ENCODE measurements at places on chromosomes 2 and 18.

- DNase-seq: no peak
Measured at GRCh38 chr18:23825978-23826405, 136.7 kb downstream of the LAMA3 start.

DNA sequence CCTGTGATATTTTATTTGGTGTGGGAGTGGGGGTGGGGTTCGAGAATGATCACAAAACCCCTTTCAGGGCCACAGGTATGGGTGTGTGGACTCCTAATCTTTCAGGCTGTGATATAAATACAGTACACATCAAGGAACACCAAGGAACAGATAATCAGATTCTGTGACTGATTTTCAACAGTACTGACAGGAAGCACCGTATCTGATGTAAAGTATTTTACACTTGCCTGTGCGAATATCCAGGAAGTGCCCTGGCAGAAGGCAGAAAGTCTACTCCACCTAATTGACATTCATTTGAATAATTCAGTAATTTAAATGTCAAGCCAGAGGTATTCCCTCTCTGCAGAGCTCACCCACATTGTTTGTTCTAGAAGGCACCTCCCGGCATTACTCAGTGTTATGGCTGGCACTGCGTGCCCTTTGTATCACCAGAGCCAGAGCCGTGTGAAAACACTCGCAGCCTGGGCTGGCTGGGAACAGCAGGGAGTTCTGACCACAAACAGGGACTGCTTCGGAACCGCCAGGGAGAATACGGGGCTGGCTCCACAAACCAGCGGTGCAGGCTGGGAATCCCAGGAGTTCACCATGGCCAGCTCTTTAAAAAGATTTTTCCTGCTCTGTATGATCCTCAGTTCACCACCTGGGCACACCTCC is 91.8 kb downstream of the ACVR1 start:
- peak; percentile 64 for DNase-seq

DNA sequence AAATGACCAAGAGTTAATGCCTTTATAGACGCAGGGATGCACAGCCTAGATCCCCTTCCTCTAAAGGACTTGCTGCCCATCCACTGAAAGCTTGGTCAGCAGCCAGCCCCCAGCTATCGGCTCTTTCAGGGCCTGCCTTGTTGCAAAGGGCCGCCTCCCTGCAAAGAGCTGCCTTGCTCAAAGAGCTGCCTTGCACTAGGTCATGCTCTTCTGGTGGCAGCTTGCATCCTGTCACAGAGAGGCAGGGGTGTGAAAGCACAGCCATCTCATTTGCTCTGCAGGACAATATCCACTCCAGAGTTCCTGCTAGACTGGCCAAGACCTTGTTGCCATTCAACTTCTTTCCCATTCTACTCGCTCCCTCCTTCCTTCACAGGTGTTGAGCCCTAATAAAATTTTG is 137.1 kb downstream of the MCFD2 start:
- no peak for DNase-seq

DNA sequence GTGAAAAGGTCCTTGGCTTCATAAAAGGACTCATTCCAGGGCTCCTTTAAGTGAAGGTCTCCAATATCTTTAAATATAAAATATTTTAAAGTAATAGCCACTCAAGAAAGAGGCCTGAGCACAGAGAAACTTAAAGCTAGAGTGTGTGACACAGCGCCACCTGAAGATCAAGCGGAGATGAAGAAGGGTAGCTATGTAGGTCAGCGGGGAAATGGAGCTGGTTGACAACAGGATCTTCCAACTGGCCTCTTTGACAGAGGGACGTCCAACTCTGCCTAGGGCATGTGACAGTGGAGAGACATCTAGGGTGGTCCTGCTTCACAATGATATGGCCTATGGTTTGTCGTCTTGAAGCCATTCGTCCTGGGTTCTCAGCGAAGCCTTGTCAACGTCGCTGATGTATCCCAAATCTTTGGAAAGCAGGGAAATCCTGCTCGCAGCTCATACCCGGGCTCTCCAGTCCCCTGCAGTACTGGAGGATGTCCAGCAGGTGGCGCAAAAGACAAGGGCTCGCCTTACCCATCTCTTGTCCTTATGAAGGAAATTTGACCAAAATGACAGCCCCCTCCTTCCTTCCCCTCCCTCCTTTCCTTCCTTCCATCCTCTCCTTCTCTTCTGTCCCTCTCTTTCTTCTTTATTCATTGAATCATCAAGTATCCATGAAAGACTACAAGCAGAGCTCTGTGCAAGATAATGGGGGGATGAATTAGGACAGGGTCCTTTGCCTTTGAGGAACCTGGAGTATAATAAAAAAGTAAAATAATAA is 59.6 kb downstream of the LONRF2 start:
- peak; percentile 20 for DNase-seq

DNA sequence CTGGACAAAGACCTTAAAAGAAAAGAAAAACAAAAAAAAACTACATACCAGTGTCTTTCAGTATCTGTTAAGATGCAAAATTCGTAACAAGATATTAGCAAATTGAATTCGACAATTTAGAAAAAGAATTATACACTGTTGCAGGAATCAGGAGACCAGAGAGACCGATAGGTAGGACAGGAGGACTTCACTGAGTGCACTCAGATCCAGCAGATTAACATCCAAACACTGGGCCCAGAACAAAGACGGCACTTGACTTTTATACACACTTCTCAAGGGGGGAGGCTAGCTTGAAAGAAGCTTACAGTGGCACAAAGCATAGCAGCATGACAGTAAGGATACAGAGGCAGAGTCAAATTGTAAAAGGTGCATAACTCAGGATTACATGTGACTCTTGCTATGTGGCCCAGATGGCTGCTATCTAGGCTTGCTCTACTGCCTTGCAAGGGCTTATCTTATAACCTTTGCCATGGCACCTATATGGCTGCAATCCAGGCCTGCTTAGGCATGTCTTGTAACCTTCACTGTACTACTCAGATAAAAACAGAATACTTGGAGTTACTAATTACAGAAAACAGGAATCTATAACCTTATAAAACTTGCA is 507.3 kb upstream of the LRRTM4 start:
- DNase-seq: no peak

DNA sequence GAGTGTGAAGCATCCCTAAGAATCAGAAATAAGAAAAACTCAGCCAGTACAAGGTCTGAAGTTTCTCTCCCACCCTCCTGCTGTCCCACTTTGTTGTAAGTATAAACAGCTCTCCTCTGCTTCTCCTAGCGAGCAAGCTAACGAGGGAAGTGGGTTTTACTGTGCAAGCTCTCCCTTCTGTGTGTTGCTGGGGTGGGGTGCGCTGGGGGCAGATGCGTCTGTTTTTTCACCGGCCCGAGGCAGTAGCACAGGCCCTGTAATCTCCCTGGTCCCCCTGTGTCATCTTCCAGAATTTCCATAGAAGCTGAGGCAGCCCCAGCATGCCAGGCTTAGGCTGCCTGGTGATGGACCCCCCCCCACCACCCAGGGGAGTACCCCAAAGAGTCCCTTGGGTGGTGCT is 9.4 kb upstream of the CXCR4 start:
- no peak for DNase-seq

- no peak for DNase-seq
Measured at GRCh38 chr2:156541229-156541628, 105.0 kb downstream of the GPD2 start.

GRCh38 chr18:22177327-22177871 is 8.0 kb downstream of the GATA6 start:
- DNase-seq: no peak

GRCh38 chr2:19933351-19933981 is 31.7 kb upstream of the TTC32 start:
- peak; percentile 8 for DNase-seq

DNA sequence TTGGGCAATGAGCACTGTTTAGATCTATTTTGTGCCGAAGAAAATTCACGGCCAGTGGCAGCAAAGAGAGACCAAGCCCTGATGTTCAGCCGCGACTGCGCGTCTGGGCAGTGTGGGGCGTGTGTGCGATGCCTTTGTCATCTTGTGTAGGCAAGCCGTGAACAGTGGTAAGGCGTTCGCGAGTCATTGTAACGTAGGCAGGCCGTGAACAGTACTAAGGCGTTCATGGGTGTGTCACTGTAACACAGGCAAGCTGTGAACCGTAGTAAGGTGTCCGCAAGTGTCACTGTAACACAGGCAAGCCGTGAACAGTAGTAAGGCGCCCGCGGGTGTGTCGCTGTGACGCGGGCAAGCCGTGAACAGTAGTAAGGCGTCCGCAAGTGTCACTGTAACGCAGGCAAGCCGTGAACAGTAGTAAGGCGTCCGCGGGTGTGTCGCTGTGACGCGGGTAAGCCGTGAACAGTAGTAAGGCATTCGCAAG is 99.9 kb downstream of the NFATC1 start:
- DNase-seq: no peak

DNA sequence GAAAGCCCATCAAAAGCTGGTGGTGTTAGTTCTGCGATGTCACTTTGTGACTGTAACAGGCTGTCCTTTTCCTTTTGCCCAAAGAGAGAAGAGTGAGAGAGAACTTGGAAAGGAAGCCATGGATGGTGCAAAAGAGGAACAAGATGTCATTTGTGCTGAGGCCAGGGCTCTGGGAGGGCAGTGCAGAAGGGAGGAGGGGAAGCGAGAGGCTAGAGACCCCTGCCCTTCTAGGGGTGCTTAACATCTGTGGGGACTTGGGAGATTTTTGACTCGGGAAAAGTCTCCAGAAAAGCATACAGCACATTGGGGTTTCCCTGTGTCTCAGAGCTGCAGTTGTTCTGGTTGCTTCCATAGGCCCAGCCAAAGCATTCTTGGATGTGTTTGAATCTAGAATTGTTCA is 49.6 kb downstream of the ZBTB7C start:
- DNase-seq: no peak

GRCh38 chr2:74046441-74046840 is 61.7 kb downstream of the TET3 start:
- DNase-seq: no peak

GRCh38 chr18:59685501-59685900 is 11.7 kb downstream of the CCBE1 start:
- DNase-seq: no peak

- DNase-seq: peak; percentile 2
Measured at GRCh38 chr2:100460904-100461530, 9.3 kb upstream of the NMS start.

DNA sequence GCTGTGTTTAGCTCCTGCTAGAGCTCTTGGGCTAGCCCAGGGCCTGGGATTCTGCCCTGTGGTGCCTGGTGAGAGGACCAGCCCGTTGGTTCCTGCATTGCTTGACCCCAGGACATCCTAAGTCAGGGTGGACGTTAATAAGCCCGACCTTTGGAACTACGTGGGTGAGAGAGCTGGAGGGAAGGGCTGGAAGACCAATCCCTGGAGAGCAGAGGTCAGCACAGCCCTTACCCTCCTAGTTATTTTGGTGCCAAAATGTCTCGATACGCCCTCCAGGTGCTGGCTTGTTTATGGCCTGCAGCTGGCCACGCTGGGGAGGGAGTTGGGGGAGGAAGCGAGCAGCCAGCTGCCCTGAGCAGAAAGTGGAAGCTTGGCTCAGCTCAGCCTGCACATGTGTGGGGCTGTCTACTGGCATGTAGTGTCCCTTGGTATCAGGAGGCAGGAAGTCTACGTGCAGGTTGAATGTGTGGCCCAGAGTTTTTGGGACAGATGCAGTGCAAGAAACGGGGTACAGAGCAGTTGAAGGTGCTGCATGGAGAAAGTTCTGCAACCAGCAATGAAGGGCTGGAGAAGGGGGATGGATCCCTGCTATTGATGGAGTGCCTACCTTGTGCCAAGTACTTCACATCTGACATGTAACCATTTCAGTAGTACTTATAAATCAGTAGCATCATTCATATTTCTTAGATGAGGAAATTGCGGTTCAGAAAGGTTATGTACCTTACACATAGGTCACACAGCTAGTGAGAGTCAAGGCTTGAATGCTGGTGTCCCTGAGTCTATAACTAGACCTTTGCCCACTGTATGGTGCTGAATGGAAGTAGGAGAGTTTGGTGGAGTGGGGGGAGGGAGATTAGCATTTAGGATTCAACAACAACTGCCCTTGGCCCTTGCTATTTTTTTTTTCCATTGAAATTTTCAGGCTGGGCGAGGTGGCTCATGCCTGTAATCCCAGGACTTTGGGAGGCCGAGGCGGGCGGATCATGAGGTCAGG is 5.0 kb upstream of the DGKD start:
- peak; percentile 33 for DNase-seq

GRCh38 chr2:179049546-179050311 is at the start of gene CCDC141:
TSS of gene CCDC141 (minus strand) at chr2:179050137. CDS start at chr2:179049941, 196 bp downstream.
- DNase-seq: no peak

DNA sequence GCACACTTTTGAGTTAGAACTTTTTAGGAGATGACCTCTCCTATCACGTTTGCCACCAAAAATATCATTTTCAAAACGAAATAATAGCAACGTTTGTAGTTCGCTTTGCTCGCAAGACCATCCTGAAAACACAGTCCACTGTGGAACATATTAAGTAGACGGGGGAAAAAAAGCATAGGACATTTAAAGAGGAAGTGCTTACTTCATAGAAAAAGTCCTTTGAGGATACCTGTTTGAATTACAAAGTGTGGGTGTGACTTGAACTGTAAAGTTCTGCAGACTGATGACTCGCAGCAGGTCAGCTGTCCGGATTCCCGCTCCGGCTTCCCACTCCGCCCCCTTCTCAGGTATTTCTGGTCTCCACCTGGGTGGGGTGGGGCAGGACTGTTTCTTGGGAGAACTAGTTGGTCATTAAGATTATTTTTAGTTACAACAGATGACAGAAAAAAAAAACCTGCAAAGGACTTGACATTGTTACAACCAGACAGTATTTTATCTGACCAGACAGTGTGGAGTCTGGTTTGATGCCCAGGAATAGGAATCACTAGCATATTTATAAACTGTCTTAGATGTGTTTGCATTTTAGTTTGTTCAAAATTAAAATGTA is 13.3 kb downstream of the CNOT11 start:
- peak; percentile 63 for DNase-seq

- DNase-seq: no peak
Measured at GRCh38 chr18:6370410-6370809, 44.3 kb downstream of the L3MBTL4 start.

DNA sequence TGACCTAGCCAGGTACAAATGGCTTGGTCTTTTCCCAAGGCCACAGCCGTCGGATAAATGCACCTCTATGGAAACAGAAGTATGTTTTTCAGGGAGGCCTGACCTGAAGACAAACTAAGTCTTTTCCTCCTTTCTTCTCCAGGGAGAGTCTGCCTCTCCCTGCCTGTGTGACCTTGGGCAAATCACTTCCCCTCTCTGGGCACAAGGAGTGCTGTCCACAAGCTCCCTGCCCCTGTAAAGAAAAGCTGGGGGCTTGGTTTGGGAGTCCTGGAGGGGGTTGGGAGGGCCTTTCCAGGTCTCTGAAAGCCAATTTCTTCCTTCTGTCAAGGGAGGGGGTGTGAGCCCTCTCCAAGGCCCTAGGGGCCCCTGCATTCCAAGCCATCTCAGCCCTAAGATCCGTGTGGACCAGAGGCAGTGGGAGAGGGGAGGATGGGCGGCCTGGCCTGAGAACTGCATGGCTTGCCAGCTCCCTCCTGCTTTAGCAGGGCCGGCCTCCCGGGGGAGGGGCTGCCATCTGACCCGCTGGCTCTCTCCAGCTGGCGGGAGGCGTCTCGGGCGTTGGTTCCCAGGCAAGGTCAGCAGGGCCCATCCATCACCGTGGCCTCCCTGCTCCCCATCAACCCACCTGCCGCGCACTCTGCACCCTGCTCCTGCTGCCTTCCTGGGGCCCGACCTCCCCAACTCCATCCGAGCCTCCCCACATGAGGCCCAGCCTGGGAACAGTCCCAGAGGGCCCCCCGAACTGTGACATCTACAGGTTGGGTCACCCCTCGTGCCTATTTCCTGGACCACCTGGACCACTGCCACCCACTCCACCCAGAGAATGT is 61.4 kb downstream of the SMAD7 start:
- no peak for DNase-seq

- DNase-seq: no peak
Measured at GRCh38 chr2:215657844-215658243, 222.0 kb upstream of the FN1 start.
